ENCODE measurements at places on chromosomes 11 and 22.

DNA sequence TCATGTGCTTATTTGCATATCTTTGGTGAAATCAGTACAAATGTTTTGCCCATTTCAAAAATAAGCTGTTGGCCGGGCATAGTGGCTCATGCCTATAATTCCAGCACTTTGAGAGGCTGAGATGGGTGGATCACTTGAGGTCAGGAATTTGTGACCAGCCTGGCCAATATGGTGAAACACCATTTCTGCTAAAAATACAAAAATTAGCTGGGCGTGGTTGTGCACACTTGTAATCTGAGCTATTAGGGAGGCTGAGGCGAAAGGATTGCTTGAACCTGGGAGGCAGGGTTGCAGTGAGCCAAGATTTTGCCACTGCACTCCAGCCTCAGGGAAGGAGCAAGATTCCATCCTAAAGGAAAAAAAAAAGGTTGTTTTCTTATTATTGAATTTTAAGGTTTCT, 136.0 kb downstream of the SWAP70 start:
- DNase-seq = no peak

- DNase-seq = no peak
Measured at GRCh38 chr11:102142333-102142732, 32.1 kb downstream of the YAP1 start.

GRCh38 chr11:68838572-68838964, 3.1 kb downstream of the CPT1A start:
- DNase-seq = peak; percentile 40

DNA sequence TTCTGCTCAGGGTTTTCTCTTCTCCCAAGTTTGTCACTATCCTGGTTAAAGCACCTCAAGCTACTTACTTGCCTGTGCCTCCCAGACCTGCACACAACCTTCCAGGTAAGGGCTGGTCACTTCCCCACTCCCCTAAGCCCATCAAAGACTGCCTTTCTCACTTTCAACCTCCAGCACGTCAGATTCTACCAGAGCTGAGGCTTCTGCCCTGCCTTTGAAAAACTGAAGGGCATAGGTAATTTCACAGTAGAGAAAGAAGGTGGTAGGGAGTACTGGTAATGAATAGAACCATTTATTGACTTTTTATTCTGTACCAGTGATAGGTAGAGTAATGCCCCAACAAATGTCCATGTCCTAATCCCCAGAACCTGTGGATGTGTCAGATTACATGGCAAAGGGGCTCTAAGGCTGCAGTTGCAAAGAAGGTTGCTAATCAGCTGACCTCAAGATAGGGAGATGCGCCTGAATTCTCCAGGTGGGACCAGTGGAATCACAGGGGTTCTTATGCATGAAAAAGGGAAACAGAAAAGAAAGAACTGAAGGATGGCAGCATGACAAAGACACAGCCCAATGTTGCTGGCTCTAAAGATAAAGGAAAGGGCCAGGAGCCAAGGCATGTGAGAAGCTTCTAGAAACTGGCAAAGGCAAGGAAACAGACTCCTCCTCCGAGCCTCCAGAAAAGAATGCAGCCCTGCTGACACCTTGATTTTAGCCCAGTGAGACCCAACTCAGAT, 89.0 kb downstream of the SLC1A2 start:
- DNase-seq = no peak

DNA sequence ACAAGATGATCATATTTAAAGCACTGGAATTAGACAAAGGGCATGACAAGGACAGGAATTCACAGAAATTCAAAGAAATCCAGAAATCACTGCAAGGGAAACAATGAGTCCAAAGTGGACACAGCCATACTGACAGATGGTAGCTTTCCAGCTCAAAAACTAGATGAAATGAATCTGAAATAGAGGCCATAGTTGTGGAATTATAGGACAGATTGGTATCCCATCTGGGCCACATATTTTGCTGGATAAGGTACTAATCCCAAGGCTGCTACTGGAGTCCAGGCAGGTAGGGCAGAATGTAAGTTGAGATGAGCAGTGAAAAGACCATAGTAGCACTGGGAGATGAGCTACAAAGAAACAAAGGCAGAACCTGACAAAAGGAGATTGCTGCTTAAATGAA, 258.3 kb upstream of the ANO3 start:
- DNase-seq = no peak

DNA sequence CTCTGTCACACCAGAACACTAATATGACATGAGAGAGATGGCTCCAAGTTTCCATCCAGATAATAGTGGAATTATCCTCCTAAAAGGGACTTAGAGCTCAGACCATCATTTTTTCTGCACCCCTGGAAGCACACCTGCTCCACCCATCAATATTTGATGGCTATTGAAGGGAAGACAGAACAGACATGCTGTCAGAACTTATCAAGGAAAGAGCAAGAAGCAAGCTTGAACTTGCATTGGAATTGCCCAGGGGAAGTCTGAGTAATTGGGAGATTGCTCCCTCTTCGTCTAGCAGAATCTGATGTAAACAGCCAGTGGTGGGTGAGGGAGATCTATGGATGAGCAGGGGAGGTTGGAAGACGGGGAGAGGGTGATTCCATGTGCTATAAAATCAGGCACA, 874.4 kb upstream of the TENM4 start:
- DNase-seq = no peak

DNA sequence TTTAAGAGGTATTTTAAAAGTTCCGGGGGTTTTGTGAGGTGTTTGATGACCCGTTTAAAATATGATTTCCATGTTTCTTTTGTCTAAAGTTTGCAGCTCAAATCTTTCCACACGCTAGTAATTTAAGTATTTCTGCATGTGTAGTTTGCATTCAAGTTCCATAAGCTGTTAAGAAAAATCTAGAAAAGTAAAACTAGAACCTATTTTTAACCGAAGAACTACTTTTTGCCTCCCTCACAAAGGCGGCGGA, 193 bp upstream of the MALAT1 start:
- no peak for DNase-seq

- DNase-seq = no peak
Measured at GRCh38 chr22:19701420-19702145, 12.7 kb upstream of the SEPTIN5 start.

DNA sequence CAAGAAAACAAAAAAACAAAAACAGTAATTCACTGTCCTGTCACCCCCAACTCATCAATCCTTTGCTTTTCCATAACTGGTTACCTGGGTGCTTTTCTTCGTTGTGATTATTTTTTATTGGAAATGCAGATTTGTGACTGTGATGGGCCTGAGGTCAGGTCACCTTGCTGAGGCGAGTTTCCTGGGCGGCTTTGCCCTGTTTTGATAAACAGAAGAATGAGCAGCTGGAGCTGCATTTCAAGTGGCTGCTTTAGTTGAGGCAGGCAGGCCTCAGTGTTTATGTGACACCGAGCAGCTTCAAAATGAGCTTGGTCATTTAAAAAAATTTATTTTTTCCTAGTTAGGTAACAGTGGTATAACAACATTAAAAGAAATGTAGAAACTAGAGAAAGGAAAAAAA, 22.2 kb downstream of the PTPRJ start:
- peak; percentile 44 for DNase-seq

- no peak for DNase-seq
Measured at GRCh38 chr22:44650806-44651205, 51.2 kb upstream of the PRR5 start.

DNA sequence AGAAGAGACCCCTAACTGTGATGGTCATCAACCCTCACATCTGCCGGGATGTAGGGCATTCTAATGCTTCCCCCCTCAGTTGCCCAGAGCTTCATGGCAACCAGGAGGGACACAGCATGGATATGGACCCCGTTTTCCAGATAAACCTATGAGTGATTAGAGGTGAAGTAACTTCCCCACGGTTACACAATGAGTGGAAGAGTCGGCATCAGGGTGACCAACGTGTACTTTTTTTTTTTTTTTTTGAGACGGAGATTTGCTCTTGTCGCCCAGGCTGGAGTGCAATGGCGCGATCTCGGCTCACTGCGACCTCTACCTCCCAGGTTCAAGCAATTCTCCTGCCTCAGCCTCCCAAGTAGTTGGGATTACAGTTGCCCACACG, 25.0 kb downstream of the TXN2 start:
- DNase-seq = no peak

- DNase-seq = no peak
Measured at GRCh38 chr11:10122326-10123197, 171.5 kb downstream of the SBF2 start.

Data from NCI-H510A treated with DMSO at 0.1 percent for 48 hours (cell line).